Nephron progenitor cell (in vitro differentiated cells): ENCODE measurements at places on chromosomes 12 and 14.

- peaks cover 2% of the 10 kb centered on the region for H3K27me3 ChIP-seq
- DNase-seq = no peak
- no peaks in the 10 kb centered on the region for H3K4me1 ChIP-seq
- no peak overlapping the region for H3K27ac ChIP-seq
- H3K4me3 ChIP-seq = no peak overlapping the region
- H3K36me3 ChIP-seq = no peaks in the 10 kb centered on the region
These were observed 59.0 kb upstream of the ARID2 start for GRCh38 chr12:45670346-45671065.

DNA sequence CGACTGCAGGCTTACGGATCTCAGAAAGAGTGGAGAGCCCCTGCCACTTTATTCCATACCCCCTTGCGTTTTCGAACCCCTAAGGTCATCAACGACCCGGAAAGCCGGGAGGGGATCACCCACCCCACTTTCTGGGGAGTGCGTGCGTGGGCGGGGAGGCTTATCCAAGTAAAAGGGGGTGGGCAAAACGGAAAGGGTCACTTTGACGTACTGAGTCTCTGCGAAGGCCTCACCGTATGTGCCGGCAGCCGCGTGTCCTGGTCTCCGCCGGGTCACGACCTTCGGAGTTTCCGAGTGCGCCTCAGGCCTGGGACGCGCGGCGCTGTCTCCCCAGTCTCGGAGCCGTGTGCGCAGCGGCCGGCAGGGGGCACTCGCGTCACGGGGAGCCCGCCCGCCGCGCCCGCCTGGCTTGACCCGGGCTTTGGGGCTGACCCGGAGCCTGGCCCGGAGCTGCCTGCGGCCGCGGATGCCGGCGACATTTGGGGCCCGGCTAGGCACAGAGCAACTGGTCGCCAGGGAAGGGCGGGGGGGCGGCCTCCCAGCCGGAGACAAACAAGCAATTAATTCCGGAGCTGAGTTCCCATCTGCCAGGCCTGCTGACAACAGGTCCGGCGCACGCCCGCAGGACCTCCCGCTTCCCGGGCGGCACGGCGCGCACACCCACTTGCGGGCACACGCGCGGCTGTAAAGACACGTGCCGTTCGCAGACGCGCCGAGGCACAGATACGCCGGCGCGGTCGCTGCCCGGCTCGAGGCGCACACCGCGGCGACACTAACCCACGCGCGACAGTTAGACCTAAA, 890 bp upstream of the KIF26A start:
- no peaks in the 10 kb centered on the region for H3K36me3 ChIP-seq
- peaks cover 12% of the 10 kb centered on the region for H3K4me1 ChIP-seq
- peak; percentile 91 for DNase-seq
- peaks cover 73% of the 10 kb centered on the region for H3K27me3 ChIP-seq

- no peaks in the 10 kb centered on the region for H3K36me3 ChIP-seq
- peak; percentile 6 for DNase-seq
These were observed 30.4 kb downstream of the MANSC1 start for GRCh38 chr12:12319451-12320183.

DNA sequence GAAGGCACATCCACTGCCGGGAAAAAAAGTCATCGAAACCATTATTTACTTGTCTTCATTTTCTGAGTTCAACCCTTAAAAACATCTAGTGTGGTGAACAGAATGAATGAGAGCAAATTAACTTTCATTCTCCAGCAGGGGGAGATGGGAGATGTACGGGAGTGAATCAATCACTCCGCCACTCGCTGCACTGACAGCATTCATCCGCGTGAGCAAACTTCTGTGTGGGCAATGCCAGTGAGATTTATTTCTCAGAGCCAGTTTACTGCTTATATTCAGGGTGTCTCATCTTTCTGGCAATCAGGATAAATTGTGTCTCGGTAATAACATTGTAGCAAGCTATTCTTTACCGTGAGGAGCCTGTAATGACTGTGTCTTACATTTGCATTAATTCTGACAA, 463.6 kb upstream of the MIS18BP1 start:
- no peak overlapping the region for H3K4me3 ChIP-seq
- peak; percentile 51 for DNase-seq
- peaks cover 29% of the 10 kb centered on the region for H3K36me3 ChIP-seq

DNA sequence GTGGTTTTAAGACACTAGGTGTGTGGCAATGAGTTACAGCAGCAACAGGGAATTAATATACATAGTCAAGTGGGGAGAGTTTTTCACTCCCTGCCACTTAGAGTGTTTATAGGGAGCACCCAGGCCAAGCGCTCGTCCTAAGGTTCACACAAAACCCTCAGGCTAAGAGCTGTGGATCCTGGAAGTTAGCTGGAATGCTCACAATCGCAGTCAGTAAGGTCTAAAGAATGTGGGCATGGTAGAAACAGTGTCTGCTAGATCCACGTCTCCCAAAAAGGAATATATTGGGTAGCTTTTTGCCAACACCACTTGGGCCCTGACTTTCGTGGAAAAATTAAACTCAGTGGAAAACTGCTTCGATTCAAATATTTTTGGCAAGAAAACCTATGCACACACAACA, 36.6 kb downstream of the STAB2 start:
- H3K4me3 ChIP-seq = no peak overlapping the region
- peaks cover 5% of the 10 kb centered on the region for H3K4me1 ChIP-seq
- no peak for DNase-seq
- H3K27ac ChIP-seq = no peak overlapping the region

GRCh38 chr14:21317398-21317797, 37.5 kb downstream of the RPGRIP1 start:
- H3K4me3 ChIP-seq = no peak overlapping the region
- H3K27ac ChIP-seq = no peak overlapping the region
- DNase-seq = no peak
- H3K4me1 ChIP-seq = peaks cover 18% of the 10 kb centered on the region

GRCh38 chr12:67651132-67651695, 2.7 kb downstream of the DYRK2 start:
- H3K36me3 ChIP-seq = peaks cover 56% of the 10 kb centered on the region
- H3K27me3 ChIP-seq = no peaks in the 10 kb centered on the region
- no peak for DNase-seq
- peak overlapping the region; percentile 97 for H3K4me3 ChIP-seq
- peak overlapping the region; percentile 91 for H3K27ac ChIP-seq

DNA sequence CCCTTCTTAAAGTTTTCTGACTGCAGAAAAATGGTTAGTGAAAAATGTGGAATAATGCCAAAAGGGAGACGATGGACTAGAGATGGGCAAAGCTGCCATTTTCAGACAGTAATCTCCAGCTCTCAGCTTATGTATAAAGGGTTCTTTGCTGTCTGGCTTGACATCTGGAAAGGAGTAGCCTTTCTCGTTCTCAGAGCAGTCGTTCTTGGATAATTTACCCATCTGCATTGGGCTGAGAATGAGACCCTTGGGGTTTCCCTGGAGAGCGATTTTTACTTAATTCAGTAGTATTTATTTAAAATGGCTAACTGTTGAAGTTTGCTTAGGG, 1.2 kb downstream of the NUDT4 start:
- H3K27me3 ChIP-seq = no peaks in the 10 kb centered on the region
- peaks cover 17% of the 10 kb centered on the region for H3K36me3 ChIP-seq
- peak overlapping the region; percentile 100 for H3K4me3 ChIP-seq
- peak overlapping the region; percentile 97 for H3K27ac ChIP-seq
- no peak for DNase-seq

DNA sequence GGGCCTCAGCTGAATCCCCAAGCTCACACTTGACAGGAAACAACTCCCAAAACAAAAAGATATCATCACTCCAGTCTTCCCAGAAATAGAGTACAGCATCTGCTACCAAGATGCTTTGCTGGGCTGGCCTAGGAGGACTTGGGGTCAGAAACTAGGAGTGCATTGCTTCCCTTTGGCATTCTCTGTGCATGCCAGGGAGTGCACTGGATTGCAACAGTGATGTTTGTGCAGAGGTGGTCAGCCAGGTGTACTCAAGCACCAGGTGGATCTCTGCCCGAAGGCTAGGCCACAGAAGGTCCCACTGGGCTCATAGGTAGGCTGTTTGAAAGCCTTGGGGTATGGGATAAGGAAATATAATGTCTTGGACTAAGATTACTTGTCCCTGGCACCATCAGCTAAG, 51.1 kb downstream of the RAB35 start:
- H3K27ac ChIP-seq = no peak overlapping the region
- H3K27me3 ChIP-seq = peaks cover 10% of the 10 kb centered on the region
- H3K4me3 ChIP-seq = no peak overlapping the region
- H3K36me3 ChIP-seq = no peaks in the 10 kb centered on the region

GRCh38 chr12:116528065-116528464, 31.1 kb upstream of the MAP1LC3B2 start:
- H3K27ac ChIP-seq = peak overlapping the region; percentile 68
- no peak for DNase-seq
- H3K27me3 ChIP-seq = peaks cover 7% of the 10 kb centered on the region
- H3K4me1 ChIP-seq = peaks cover 86% of the 10 kb centered on the region
- no peaks in the 10 kb centered on the region for H3K36me3 ChIP-seq
- H3K4me3 ChIP-seq = no peak overlapping the region

- H3K4me3 ChIP-seq = no peak overlapping the region
- H3K36me3 ChIP-seq = peaks cover 21% of the 10 kb centered on the region
- H3K27ac ChIP-seq = no peak overlapping the region
- no peaks in the 10 kb centered on the region for H3K27me3 ChIP-seq
- H3K4me1 ChIP-seq = no peaks in the 10 kb centered on the region
- no peak for DNase-seq
These were observed 42.3 kb upstream of the TPH2 start for GRCh38 chr12:71896205-71896882.

- H3K4me3 ChIP-seq = no peak overlapping the region
- no peak overlapping the region for H3K27ac ChIP-seq
- no peaks in the 10 kb centered on the region for H3K36me3 ChIP-seq
- H3K4me1 ChIP-seq = peaks cover 6% of the 10 kb centered on the region
- DNase-seq = no peak
- H3K27me3 ChIP-seq = peaks cover 3% of the 10 kb centered on the region
These were observed 13.1 kb downstream of the AKAP6 start for GRCh38 chr14:32341947-32342846.

GRCh38 chr14:82138431-82138830, 604.8 kb upstream of the SEL1L start:
- H3K4me1 ChIP-seq = no peaks in the 10 kb centered on the region
- H3K27ac ChIP-seq = no peak overlapping the region
- H3K36me3 ChIP-seq = no peaks in the 10 kb centered on the region
- H3K4me3 ChIP-seq = no peak overlapping the region
- H3K27me3 ChIP-seq = no peaks in the 10 kb centered on the region

- DNase-seq = no peak
- peaks cover 10% of the 10 kb centered on the region for H3K27me3 ChIP-seq
- H3K4me3 ChIP-seq = no peak overlapping the region
- H3K27ac ChIP-seq = no peak overlapping the region
- peaks cover 62% of the 10 kb centered on the region for H3K4me1 ChIP-seq
- no peaks in the 10 kb centered on the region for H3K36me3 ChIP-seq
These were observed 86.3 kb downstream of the IRF2BPL start for GRCh38 chr14:76941946-76942805.

GRCh38 chr12:132062481-132062880, 81.6 kb downstream of the DDX51 start:
- no peak for DNase-seq
- H3K27me3 ChIP-seq = no peaks in the 10 kb centered on the region
- H3K27ac ChIP-seq = peak overlapping the region; percentile 79
- H3K4me3 ChIP-seq = peak overlapping the region; percentile 63

DNA sequence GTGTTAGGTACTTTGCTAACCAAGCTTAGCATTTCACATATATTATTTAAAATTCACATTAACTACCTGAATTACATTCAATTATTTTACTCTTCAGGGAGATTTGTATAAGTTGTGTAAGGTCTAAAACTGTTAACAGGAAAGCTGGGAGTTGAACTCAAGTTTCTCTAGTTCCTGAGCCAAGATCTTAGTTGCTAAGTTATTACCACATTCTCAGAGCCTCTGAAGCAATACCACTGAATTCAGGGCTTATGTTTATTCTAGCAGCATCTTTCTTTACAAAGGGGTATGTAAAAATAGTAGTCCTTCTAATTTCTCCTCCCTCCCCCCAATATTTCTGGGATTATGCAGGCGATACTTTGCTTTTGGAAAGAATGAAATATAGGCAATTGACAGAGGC, 786.8 kb downstream of the DIO2 start:
- no peak overlapping the region for H3K27ac ChIP-seq
- H3K4me3 ChIP-seq = no peak overlapping the region
- H3K27me3 ChIP-seq = no peaks in the 10 kb centered on the region
- DNase-seq = no peak

DNA sequence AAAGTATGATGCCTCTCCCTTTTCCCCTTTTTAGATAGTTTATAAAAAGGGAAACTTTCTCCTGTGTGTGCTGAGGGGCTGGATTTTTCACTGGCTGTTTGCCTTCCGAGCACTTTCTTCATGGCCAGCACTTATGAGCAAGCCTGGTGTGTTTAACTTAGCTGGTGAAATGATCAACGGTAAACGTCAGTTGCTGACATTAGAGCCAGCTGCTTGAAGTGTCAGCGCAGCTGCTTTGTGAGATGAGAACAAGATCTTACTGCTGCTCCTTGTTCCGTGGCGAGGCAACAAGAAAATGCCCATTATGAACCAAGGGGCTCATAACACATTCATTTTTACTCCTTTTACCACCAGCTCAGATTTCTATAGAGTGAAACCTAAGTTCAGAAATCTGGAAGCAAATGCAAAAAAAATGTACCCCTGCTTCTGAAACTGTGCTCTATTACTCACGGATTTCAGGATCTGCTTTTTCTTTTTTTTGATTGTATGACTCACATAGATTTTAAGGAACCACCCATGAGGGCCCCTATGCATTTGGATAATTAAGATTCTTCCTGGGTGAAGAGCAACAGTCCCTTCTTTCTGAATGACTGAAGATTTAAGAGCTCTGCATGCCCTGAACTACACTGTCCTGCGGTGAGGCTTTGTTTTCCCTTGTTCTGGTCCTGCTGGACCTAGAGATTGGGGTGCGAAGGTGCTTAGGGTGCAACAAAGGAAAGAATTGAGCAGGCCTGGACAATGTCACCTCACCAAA, 74.3 kb upstream of the CPM start:
- peaks cover 27% of the 10 kb centered on the region for H3K4me1 ChIP-seq
- no peaks in the 10 kb centered on the region for H3K27me3 ChIP-seq
- DNase-seq = no peak
- H3K36me3 ChIP-seq = no peaks in the 10 kb centered on the region
- peak overlapping the region; percentile 79 for H3K27ac ChIP-seq

- no peak overlapping the region for H3K27ac ChIP-seq
- no peak overlapping the region for H3K4me3 ChIP-seq
- H3K27me3 ChIP-seq = peaks cover 5% of the 10 kb centered on the region
- no peaks in the 10 kb centered on the region for H3K4me1 ChIP-seq
These were observed 134.6 kb downstream of the VRK1 start for GRCh38 chr14:96931751-96932150.

- DNase-seq = no peak
- no peak overlapping the region for H3K4me3 ChIP-seq
- no peaks in the 10 kb centered on the region for H3K4me1 ChIP-seq
- H3K36me3 ChIP-seq = no peaks in the 10 kb centered on the region
- H3K27ac ChIP-seq = no peak overlapping the region
These were observed 258.6 kb downstream of the KTN1 start for GRCh38 chr14:55838529-55839052.
